Esophagus squamous epithelium (tissue), 5 donors: ENCODE measurements at places on chromosomes 3 and 15.

DNA sequence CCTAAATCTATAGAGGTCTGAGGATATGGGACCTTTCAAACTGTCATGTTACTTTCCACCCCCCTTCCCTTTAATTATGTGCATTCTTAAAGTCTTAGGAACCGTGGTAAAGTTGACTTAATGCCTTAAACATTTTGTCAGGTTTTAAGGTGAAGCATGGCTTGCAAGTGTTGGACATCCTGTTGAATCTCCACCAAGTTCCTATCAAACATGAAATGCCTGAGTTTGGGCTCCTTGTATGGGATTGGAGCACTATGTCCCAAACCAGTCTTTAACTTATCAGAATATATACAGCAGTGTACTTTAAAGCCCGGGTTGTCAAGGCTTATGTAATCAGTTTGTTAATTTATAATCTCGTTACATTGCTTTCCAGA lies 1.1 kb downstream of the SNRK start:
- DNase-seq: no peak

GRCh38 chr3:133362539-133362938 lies 37.3 kb upstream of the BFSP2 start:
- no peak for DNase-seq

GRCh38 chr3:129316248-129317013 lies 37.8 kb downstream of the HMCES start:
- peak; percentile 8 for DNase-seq

- no peak for DNase-seq
Observed at GRCh38 chr3:177776661-177777101, 579.4 kb upstream of the TBL1XR1 start.

GRCh38 chr3:66998904-66999235 lies 763 bp downstream of the KBTBD8 start:
- no peak for DNase-seq

- DNase-seq: no peak
Observed at GRCh38 chr15:88627463-88627862, 6.3 kb downstream of the AEN start.

DNA sequence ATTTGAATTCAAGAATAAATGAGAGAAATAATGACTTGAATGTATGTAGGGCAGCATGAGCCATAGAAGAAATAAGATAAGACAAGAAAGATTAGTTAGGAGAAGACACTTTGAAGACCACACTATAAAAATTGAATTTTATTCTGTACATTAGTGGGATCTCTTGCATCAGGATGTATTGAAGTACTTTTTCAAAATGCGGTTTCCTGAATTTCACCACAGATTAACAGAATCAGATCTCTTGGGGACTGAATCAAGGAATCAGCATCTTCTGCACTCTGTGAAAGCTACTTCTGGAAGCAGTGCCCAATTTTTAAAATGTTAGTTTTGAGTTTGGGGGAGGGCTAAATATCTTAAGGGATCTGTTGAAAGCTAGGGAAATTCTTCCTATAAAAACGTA lies 763.9 kb upstream of the GOLIM4 start:
- DNase-seq: no peak

- DNase-seq: no peak
Observed at GRCh38 chr15:45435124-45435903, 57.0 kb upstream of the GATM start.

DNA sequence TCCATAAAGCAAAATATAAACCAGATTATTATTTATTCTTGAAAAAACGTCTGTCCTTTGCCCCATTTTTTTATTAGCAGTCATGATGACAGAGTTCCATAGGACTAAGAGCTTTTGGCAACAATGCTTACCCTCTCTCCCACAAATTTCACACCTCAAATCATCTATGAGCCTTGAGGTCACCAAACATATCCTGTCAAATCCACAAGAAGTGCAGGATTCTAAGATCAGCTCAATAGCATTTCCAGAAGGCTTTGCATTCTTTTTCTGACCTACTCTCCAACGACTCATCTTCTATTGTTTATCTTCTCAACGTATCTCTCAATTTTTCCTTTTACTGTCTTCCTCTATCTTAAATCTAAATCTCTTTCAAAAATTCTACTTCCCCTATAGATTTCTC lies 619.1 kb upstream of the BCHE start:
- DNase-seq: no peak

DNA sequence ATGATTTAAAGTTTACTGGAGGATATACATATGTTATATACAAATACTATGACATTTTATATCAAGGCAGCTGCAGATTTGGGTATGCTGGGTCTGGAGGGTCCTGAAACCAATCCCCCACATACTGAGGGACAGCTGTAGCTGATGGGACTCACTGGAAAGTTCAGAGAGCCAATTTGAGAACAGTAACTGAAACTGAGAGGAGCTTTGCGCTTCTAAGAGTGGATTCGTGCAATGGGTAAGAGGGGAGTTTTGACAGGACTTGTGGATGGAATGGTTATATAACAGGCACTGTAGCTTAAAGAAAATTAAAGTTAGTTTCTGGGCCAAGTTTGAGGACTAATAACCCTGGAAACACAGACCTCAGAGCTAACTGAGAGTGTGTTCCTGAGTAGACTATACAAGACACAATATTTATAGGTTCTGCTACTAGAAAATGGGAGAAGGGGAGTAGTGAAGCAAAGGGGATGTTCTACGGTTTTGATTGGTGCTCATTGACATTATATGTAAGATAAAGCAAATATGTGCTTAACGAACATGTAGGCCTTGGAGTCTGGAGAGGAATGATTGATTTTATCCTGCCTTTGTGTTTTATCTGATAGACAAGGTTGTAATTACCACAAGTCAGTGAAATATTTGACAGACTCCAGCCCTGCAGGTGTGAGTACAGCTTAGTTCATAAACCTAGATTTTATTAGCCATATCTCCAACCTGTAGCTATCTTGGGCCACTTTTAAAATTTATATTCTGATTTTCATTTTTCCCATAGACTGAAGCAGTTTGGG lies 4.8 kb upstream of the ZMAT3 start:
- DNase-seq: no peak

DNA sequence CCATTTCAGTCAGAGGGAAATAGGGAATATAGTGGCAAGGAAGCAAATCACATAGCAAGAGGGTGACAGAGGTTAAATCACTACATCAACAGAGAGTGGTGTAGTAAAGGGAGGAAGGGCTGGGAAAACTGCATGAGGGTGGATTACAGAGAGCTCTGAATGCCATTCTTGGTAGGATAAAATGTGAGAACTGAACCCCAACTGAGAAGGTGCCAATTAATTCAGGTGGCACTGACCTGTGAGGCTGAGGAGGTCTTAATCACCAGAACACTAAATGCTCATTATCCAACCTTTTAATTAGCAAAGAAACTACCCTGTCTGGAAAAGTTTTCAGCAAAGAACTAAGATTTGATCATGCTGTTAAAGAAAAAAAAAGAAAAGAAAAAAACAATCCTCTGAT lies 202.7 kb downstream of the LRRN1 start:
- DNase-seq: no peak

DNA sequence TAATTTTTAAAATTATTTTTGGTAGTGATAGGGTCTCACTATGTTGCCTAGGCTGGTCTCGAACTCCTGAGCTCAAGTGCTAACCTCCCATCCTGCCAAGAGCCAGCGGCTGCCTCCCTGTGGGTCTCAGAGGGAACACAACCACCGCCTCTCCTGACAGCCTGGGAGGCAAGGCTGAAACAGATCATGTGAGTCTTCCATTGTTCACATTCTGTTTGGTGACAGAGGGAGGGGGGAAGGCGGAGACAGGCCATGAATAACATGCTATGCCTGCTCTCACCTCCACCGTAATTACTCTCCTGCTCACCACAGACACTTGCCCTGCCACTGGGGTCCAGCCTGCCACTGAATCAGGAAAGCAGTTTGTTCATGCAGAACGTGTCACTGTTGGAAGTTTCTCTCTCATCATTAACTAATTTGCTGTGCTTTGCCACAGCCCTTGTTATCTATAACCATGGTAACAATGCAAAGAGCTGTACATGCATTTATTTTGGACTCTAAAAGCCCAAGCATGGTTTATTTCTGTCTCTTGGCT lies 78.4 kb upstream of the RASGRF1 start:
- no peak for DNase-seq

- no peak for DNase-seq
Observed at GRCh38 chr15:95281470-95281869, 1049.0 kb upstream of the NR2F2 start.

GRCh38 chr15:60634815-60635214 lies 155.9 kb upstream of the ICE2 start:
- DNase-seq: no peak

DNA sequence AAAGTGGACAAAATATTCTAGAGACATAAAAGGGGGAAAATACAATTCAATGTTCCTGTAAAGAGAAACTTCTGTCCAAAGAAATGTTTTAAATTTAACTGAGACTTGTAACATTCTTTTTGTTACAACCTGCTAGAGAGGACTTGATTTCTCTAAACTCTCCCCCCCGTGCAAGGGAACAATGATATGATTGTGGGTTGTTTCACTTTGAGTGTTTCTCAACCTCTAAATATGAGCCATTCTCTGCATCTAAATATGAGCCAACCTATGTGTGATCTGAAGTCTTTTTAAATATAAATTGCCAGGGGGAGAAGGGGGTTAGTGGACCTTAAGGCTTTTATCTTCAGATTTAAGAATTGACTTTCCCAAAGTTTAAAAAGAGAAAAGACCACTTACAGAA lies 14.6 kb downstream of the ZNF860 start:
- DNase-seq: no peak

DNA sequence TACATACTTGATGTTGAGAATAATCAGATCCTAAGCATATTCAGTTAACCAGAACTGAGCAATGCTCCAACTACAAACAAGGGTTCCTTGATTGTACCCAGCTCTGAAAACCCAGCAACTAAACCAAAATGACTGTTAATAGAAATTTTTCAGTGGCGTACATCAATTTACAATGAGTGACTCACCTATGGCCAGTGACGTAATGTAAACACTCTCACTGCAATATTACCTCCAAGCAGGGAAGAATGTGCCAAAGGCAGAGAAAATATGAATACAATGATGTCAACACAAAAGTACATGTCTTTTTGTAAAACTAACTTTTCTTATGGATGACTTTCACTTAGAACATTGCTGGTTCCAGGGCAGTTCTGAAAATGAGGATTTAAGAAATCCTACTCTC lies 611.3 kb downstream of the EDEM1 start:
- DNase-seq: no peak

- DNase-seq: no peak
Observed at GRCh38 chr3:112007633-112008032, 8.9 kb downstream of the TAGLN3 start.

- DNase-seq: no peak
Observed at GRCh38 chr15:77295446-77295845, 124.5 kb downstream of the PEAK1 start.

GRCh38 chr15:64070965-64071851 lies 22.4 kb downstream of the CIAO2A start:
- DNase-seq: no peak

- DNase-seq: no peak
Observed at GRCh38 chr3:89803711-89804110, 696.3 kb downstream of the EPHA3 start.

DNA sequence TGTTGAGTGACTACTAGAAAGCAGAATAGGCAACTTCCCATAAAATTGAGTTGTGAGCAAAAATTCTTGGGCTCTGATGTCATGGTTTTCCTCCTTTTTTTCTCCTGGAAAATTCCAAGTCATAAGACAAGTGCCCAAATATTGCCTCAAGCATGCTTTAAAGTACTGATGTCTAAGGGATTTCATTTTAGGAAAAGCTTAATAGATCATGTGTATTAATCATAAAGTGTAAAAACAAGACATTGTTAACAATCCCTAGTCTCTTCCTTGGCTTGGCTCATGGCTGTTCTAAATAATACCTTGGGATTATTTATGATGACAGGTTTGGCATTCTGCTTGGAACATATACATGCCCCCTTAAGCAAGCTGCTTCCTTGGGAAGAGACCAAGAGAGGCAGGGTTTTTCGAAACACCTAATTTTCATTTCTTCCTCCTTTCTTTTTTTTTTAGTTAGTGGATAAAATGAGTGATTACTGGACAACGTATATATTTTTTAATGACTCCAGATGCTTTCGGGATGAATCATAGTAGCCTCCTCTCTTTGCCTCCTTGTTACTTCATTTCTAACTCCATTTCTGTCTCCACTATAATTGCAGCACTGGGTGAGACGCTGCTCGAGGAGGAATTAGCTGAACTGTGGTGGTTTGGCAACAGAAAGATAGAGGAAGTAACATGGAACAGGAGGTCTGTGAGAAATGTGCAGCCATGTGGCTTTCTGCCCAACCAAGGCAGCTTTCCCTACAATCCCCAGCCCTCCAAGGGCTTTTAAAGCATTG lies 104.9 kb downstream of the TPRG1 start:
- DNase-seq: no peak

- DNase-seq: no peak
Observed at GRCh38 chr3:67605377-67605776, 49.0 kb downstream of the SUCLG2 start.

- no peak for DNase-seq
Observed at GRCh38 chr3:923161-923910, 169.5 kb upstream of the CNTN6 start.

DNA sequence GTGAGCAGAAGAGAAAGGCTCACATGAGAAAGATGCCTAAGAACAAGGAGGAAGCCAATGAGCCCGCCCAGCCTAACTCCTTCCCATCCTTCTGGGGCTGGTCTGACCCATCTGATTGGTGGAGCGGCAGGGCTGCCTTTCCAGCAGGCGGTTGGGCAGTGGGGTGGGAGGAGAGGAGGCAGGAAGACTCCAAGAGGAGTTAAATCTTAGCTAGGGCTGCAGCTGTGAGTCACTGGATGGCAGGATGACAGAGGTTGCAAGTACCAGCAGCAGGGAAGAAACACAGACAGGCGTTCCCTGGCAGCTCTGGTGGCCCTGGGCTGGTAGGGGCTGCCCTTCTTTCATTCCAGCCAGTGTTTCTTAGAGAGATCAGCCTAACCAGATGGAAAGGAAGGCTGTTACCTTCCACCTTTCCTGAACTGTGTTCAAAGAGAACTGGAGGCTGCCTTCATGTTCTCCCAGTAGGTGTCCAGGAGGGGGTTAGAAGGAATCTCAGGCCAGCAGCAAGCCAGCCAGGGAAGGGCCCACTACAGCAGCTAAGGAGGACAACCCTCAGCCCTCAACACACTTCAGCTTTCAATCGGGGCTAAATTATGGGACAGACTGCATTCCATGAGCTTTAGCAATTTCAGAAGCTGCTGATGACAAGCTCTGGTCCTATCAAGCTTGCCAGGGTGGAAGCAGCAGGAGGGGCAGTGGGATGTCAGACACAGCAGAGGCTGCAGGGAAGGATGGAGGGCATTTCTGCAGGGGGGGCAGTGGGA lies 50.3 kb downstream of the CHSY1 start:
- peak; percentile 22 for DNase-seq

DNA sequence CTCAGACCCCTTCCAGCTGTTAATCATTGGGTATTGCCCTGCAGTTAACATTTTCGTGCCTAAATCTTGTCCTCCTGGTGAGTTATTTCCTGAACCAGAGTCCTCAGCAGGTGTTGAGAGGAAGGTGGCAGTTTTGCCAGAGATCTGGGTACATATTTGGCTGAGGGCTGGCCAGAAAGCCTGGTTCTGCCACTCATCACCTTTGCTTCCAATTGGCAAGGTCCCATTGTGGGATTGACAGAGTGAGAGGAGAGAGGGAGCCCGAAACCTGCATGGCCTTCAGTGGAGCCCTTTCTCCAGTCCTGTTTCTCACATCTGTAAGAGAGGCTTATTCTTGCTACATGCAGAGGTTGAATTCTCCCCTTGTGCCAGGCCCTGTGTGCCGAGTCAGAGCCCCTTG lies 8.9 kb upstream of the TKT start:
- no peak for DNase-seq

- no peak for DNase-seq
Observed at GRCh38 chr3:175608911-175609310, 749.8 kb downstream of the NAALADL2 start.
